ENCODE measurements at places on chromosomes 1 and 21. TPM values are rescaled to one million over a fixed set of nuclear protein-coding genes. Genes with fewer than 3 reads are reported as not detected.

TCHH gene
- total RNA-seq = 0.06 TPM

ESPN gene
- total RNA-seq = 13.5 TPM

NIT1 gene
- 49.0 TPM for total RNA-seq

GJC2 gene
- total RNA-seq = 0.80 TPM

CD53 gene
- total RNA-seq = 338 TPM

S100PBP gene
- total RNA-seq = 65.5 TPM

RXFP4 gene
- total RNA-seq = not detected

NPR1 gene
- total RNA-seq = not detected

OR2L3 gene
- total RNA-seq = 0.17 TPM

GNL2 gene
- total RNA-seq = 37.1 TPM

NKAIN1 gene
- total RNA-seq = not detected

SLC6A17 gene
- not detected for total RNA-seq

OR2G6 gene
- not detected for total RNA-seq

CFAP45 gene
- total RNA-seq = not detected

ANGPTL1 gene
- not detected for total RNA-seq

COA7 gene
- total RNA-seq = 3.9 TPM

HTR6 gene
- total RNA-seq = 0.44 TPM

PLXNA2 gene
- total RNA-seq = 4.0 TPM

ELF3 gene
- total RNA-seq = 0.33 TPM

FAM3B gene
- total RNA-seq = not detected

ESRRG gene
- total RNA-seq = not detected

CD84 gene
- total RNA-seq = 97.5 TPM

OLIG2 gene
- total RNA-seq = not detected

PRAMEF7 gene
- total RNA-seq = not detected

MYBPH gene
- total RNA-seq = not detected

LCE2C gene
- total RNA-seq = not detected

ALX3 gene
- total RNA-seq = not detected

HSD11B1 gene
- total RNA-seq = not detected

ZMPSTE24 gene
- 19.7 TPM for total RNA-seq

LCA5L gene
- total RNA-seq = not detected

KCNK2 gene
- not detected for total RNA-seq

LAMB3 gene
- 0.69 TPM for total RNA-seq

CA6 gene
- not detected for total RNA-seq

SDF4 gene
- 138 TPM for total RNA-seq

BMP8A gene
- not detected for total RNA-seq

GRIK1 gene
- not detected for total RNA-seq

SRSF4 gene
- 86.8 TPM for total RNA-seq

FAF1 gene
- 50.0 TPM for total RNA-seq

PTGER3 gene
- not detected for total RNA-seq

PALMD gene
- not detected for total RNA-seq

ELOA gene
- 31.7 TPM for total RNA-seq

VASH2 gene
- not detected for total RNA-seq

VSIG8 gene
- total RNA-seq = not detected

RGSL1 gene
- not detected for total RNA-seq

SYNC gene
- total RNA-seq = not detected

ARTN gene
- total RNA-seq = 0.41 TPM

HSD3B2 gene
- total RNA-seq = not detected

AMY1B gene
- total RNA-seq = not detected

SEC16B gene
- not detected for total RNA-seq

SELL gene
- total RNA-seq = 378 TPM

AQP10 gene
- total RNA-seq = not detected

NHLH1 gene
- 0.41 TPM for total RNA-seq

DIRAS3 gene
- total RNA-seq = not detected

FMO3 gene
- total RNA-seq = not detected

MYCBP gene
- total RNA-seq = 13.4 TPM
